Naive thymus-derived CD4-positive, alpha-beta T cell (primary cell): ENCODE measurements at places on chromosomes 11 and 22. TPM values are rescaled to one million over a fixed set of nuclear protein-coding genes. Genes with fewer than 3 reads are reported as not detected.

IRAG1 gene
- 0.11 TPM for total RNA-seq

GRCh38 chr22:30014244-30014643 lies 66.0 kb upstream of the HORMAD2 start:
- no peak overlapping the region for H3K4me3 ChIP-seq
- no peaks in the 10 kb centered on the region for H3K4me1 ChIP-seq
- no peak for DNase-seq

TMEM138 gene
- 59.9 TPM for total RNA-seq

FANCF gene
- 22.5 TPM for total RNA-seq

GRCh38 chr11:9688716-9689511 lies 25.0 kb downstream of the SWAP70 start:
- H3K4me3 ChIP-seq: no peak overlapping the region
- no peaks in the 10 kb centered on the region for H3K36me3 ChIP-seq
- no peaks in the 10 kb centered on the region for H3K27me3 ChIP-seq
- H3K27ac ChIP-seq: no peak overlapping the region
- DNase-seq: no peak

DNA sequence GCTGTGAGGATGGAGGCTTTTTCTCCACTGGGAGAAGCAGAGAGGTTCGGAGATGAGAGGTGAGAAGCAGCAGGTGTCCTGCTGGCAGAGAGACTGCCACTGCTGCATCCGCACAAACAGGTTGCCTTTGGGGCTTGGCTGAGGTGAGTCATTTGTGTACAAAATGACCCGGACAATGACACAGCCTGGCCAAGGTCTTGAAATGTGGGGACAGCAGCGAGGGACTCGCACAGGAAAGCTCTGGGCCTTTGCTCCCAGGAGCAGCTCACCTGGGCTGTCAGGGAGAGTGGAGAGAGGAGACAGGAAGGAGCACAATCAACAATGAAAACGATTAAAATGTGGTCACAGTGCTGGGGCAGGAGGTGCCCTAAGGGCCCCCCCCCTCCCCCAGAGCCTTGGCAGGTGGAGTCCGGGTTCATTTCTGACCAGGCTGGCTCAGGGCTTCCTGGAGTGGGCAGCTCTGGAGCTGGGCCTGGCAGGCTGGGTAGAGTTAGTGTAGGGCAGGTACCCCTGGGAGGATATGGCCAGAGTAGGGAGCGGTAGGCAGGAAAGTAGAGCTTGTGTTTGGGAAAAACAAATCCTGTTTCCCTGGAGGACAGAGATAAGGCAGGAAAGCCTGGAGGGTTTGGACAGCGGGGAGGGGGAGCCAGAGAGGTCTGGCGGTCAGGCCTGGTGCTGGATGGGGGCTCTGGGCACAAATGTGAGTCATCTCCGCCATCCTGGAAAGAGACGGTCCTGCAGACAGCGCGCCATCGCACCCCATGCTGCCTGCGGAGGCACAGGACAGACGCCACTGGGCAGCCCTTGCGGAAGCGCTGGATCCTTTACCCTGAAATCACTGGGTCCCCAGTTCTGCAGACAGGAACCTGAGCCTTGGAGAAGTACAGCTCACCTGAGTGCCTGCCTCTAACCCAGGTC lies 37.8 kb upstream of the CELSR1 start:
- no peak for DNase-seq
- H3K4me3 ChIP-seq: peak overlapping the region; percentile 9
- peaks cover 20% of the 10 kb centered on the region for H3K4me1 ChIP-seq
- no peak overlapping the region for H3K27ac ChIP-seq
